Left kidney (tissue), 8 donors: ENCODE measurements at places on chromosomes 1 and 21. TPM values are rescaled to one million over a fixed set of nuclear protein-coding genes. Genes with fewer than 3 reads are reported as not detected.

GRCh38 chr1:162930532-162930931 lies 69.6 kb upstream of the CCDC190 start:
- DNase-seq: no peak

GRCh38 chr1:41640141-41640751 lies 155.8 kb upstream of the EDN2 start:
- DNase-seq: no peak

GRCh38 chr1:185300152-185300551 lies 16.9 kb downstream of the IVNS1ABP start:
- no peak for DNase-seq

DNA sequence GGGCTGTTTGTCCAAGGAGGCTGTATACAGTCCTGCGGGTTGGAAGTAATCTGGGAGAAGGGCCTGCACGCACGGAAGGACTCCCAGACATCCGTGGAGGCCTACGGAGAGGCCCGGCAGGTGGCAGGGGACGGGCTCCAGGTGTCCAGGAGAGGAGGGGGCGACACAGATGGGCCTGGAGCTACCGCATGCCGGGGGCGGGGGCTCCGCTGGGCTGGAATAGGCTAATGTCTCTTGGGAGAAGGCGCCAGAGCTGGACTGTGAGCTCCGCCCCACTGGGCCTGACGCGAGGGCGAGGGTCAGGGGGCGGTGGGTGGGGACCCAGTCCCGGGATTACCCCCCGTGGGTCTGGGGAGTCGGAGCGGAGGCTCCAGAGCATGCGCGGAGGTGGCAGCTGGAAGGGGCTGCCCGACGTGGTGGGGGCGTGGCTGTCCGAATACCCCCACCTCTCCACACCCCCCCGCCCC lies 659 bp downstream of the AGO1 start:
- peak; percentile 32 for DNase-seq

DNA sequence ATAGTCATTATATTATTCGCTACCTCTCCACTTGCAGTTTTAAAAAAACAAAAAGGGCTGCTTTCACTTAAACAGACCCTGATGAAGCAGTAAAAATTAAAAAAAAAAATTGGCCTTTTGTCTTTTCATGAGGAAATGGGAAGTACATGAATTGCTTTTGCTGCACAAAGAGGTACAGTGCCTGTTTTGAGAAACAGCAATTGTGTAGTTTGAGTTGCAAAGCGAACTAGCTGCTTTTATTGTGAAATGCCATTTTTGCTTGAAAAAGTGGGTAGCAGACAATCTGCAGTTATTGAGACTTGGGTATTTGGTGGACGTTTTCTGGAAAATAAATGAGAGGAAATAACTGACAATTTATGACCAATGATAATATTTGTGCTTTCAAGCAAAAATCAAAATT lies 7.0 kb downstream of the DIP2A start:
- no peak for DNase-seq

- no peak for DNase-seq
These were observed at the start of gene PODN for GRCh38 chr1:53061859-53062707. Gene PODN, plus strand, starts transcription at chr1:53062213. Its CDS starts 7,643 bp downstream, at chr1:53069856.

DNA sequence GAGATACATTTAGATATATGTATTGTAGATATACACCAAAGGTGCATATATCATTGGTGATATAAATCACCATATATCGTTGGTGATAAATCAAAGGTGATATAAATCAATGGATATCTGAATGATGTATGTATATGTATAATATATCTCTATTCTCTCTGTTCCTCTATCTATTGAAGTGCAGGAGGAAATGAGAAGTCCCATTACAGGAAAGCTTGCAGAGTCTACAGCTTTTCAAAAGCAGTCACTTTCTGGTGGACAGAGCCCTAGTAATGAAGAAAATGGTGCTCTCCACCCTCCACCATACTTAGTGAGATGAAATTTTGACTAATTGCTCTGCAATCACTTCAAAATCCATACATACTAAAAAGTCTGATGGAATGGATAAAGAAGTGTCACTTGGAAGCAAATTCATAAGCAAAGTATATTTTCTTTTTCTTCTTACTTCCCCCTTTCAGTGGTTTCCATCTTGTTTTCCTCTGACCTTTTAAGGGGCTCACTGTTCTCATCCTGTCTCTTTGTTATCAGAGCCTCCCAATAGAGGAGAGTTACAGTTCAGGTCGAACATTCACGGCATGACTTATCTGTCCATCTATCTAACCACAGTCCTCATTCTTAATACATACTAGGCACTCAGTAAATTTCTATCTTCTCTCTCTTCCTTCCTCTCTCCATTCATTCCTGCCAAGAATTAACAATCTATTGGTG lies 227.2 kb downstream of the KCNJ6 start:
- no peak for DNase-seq

DNA sequence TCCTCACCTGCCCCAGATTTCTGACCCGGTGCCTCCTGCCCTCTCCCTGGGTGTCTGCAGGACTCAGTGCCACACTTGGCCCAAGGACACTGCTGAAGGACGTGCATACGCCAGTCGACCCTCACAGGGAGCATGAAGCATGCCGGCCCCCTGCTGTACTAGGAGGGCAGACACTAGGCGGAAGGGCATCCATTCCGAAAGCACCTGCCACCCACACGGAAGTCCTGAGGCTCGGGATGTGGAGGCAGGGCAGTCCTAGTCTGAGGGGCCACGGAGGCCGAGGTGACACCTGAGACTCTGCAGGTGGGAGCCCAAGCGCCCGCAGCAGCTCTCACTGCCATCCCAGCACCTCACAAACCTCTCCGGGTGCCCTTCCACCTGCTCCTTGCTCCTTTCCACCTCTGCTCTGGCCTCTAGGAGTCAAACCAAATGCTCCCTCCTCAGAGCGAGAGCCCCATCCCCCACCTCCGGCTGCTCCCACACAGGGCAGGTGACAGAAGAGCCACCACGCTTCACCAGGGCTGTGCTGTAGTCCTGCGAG lies 2.4 kb downstream of the NPHP4 start:
- DNase-seq: no peak

GRCh38 chr1:12504601-12505000 lies 113.4 kb downstream of the DHRS3 start:
- DNase-seq: no peak

Gene RGS5
- polyA plus RNA-seq: 7.3 TPM
